GM23248 (cell line): ENCODE measurements at places on chromosomes 12 and 14. TPM values are rescaled to one million over a fixed set of nuclear protein-coding genes. Genes with fewer than 3 reads are reported as not detected.

PTCSC3 gene
- total RNA-seq, result not detected in 2 replicates

LRTM2 gene
- not detected in 2 replicates for total RNA-seq

SMARCD1 gene
- total RNA-seq, result 41.9 and 48.3 TPM in 2 replicates

CCDC38 gene
- under 0.01 TPM in 1 of 2 replicates, not detected in the other for total RNA-seq

AGAP2 gene
- under 0.01 TPM in 1 of 2 replicates, not detected in the other for total RNA-seq

NID2 gene
- total RNA-seq, result 59.8 and 66.6 TPM in 2 replicates

P2RX7 gene
- total RNA-seq, result under 0.01 and 0.54 TPM in 2 replicates

HSPB8 gene
- 11.1 and 17.8 TPM in 2 replicates for total RNA-seq

KRT73 gene
- total RNA-seq, result not detected in 2 replicates

ANKRD33 gene
- not detected in 2 replicates for total RNA-seq

PROX2 gene
- total RNA-seq, result not detected in 2 replicates

DYRK4 gene
- total RNA-seq, result 63.3 and 78.3 TPM in 2 replicates

GALNT9 gene
- 1.4 and 1.5 TPM in 2 replicates for total RNA-seq

LMBR1L gene
- total RNA-seq, result 22.0 and 62.9 TPM in 2 replicates

GYS2 gene
- total RNA-seq, result not detected in 2 replicates

CAPZA3 gene
- not detected in 2 replicates for total RNA-seq

FGF6 gene
- not detected in 2 replicates for total RNA-seq

PLBD1 gene
- 0.51 and 0.65 TPM in 2 replicates for total RNA-seq

CISTR gene
- total RNA-seq, result not detected in 2 replicates

NPAS3 gene
- 0.65 TPM in 1 of 2 replicates, not detected in the other for total RNA-seq

HOXC13 gene
- total RNA-seq, result not detected in 2 replicates

DAO gene
- total RNA-seq, result not detected in 2 replicates

GARIN6 gene
- not detected in 2 replicates for total RNA-seq

AKAP6 gene
- 14.3 and 19.1 TPM in 2 replicates for total RNA-seq

MGAT2 gene
- total RNA-seq, result 92.9 and 105 TPM in 2 replicates

POTEM gene
- not detected in 2 replicates for total RNA-seq

TAS2R20 gene
- 1.8 and 2.5 TPM in 2 replicates for total RNA-seq

RFX4 gene
- not detected in 2 replicates for total RNA-seq

MUCL1 gene
- not detected in 2 replicates for total RNA-seq

LBHD2 gene
- not detected in 2 replicates for total RNA-seq

DCD gene
- not detected in 2 replicates for total RNA-seq

MAP1LC3B2 gene
- 0.32 and 0.63 TPM in 2 replicates for total RNA-seq

SIX4 gene
- total RNA-seq, result 9.2 and 12.2 TPM in 2 replicates

ESR2 gene
- total RNA-seq, result not detected in 2 replicates

PIP4K2C gene
- 21.5 and 27.3 TPM in 2 replicates for total RNA-seq

RIPK3 gene
- total RNA-seq, result 2.2 and 5.3 TPM in 2 replicates
